Renal cortical epithelial cell (primary cell): ENCODE measurements at places on chromosomes 6 and 20. TPM values are rescaled to one million over a fixed set of nuclear protein-coding genes. Genes with fewer than 3 reads are reported as not detected.

- DNase-seq, result peak; percentile 35
Measured at GRCh38 chr6:111941686-111942330, 68.6 kb upstream of the FYN start.

DNA sequence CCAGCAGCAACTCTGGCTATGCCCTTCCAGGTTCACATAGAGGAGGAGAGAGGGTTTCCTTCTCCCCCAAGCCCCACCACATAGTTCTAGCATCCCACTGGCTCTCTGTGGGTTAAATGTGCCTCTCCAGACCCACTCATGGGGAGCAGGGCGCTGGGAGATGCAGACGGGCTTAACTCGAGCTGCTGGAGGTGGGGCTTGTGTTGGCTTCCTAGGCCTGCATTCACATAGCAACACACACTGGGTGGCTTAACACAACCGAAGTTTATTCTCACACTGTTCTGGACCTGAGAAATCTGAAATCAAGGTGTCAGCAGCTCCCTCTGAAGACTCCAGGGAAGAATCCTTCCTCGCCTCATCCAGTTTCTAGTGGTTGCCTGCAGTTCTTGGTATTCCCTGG is 33.6 kb downstream of the SLC2A10 start:
- DNase-seq, result no peak

- no peak for DNase-seq
Measured at GRCh38 chr6:4909063-4909706, 94.7 kb downstream of the RPP40 start.

SNX14 gene
- total RNA-seq, result 179 and 213 TPM in 2 replicates

GRCh38 chr6:159988983-159989454 is 20.1 kb downstream of the IGF2R start:
- peak; percentile 58 for DNase-seq

CHRNA4 gene
- not detected in 2 replicates for total RNA-seq

- DNase-seq, result no peak
Measured at GRCh38 chr6:152348116-152348515, 289.0 kb downstream of the SYNE1 start.

EEF1E1 gene
- 96.9 and 124 TPM in 2 replicates for total RNA-seq

DNA sequence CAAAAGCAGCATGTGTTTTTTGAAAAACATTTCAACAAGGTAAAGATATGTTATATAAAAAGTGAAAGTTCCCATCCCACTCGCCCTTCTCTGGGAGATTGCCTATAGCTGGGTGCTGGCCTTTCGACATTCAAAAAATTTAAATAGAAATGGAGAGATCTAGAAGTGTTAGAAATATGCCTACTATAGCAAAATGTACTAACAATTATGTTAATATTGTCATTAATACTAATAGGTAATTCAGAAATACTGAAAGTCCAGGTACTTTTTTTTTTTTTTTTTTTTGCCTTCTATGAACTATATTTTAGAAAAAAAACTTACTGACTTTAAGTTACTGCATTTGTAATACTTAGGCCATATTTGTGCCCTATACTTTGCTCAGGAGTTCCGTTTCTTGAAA is 87.1 kb downstream of the SESN1 start:
- no peak for DNase-seq

DNA sequence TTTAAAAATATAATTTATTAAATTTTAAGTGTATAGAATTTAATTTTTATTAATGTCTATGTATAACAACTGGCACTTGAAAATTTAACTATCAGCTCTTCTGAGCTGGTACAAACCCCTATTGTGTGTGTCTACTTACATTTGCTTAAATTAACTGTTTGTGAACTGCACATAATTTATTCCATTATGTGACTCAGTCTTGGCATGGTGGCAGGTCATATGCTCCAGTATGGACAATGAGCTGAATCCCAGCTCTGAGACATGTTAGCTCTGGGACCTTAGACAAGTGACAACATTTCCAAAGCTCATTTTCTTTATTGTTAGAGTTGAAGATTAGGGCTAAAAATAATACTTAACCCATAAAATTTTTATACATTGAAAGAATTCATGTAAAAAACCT is 526.1 kb upstream of the MARCKS start:
- DNase-seq, result no peak

DNA sequence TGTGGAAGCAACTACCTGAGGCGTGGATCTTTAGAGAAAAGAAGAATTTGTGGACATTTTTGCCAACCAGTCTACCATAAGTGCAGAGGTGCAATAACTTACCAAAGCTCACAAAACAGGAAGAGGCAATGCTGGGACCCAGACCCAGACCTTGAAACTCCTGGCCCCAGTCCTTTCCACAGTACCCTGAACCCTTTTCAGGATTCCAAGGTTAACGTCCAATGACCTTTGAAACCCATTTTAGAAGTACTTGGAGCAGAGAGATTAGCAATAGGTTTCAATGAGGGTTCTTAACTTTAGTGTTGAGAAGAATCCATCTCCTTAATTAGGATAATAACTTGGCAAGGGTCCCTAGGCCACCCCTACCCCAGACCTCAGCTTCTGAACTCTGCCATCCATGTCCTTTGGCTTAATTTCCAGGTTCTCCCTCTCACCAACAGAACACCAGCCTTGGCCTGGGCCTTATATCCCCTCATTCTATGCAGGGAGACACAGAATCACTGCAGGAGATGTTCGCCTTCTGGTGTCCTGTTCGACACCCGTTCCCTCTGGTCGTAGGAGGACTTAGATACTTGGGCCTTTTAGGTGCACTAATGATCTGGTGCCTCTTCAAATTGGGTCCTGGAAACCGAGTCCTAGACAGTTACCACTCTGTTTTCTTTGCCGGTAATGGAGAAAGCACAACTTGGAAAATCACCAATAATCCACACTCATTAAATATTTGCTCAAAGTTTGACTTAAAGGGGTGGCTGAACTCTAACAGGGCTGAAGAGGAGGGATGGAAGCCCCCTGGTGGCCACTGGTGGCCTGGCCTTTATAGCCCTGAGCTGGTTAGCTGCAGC is 40.6 kb downstream of the ISM1 start:
- DNase-seq, result peak; percentile 24

DNA sequence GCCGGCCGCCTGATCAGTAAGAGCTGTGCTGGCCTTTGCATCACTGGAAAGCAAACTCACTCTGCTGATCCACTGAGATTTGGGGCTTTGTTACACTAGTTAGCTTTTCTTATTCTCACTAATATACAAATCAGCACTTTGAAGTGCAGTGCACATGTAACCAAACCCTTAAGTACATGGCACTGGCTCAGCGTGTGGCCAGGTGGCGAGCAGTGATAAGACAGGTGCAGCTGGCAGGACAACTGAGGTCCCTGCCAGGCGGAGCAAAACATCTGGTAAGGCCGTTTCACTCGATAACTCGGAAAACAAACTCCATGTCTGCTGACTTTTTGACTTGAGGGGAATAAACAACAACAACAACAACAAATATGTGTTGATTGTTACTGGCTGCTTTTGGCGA is 11.0 kb downstream of the GFRA4 start:
- no peak for DNase-seq

TAB2 gene
- 24.7 and 104 TPM in 2 replicates for total RNA-seq
